Activated CD4-positive, alpha-beta T cell treated with anti-CD3 and anti-CD28 coated beads, Interleukin-2, amount 50 U/mL, for 1 hour (primary cell): ENCODE measurements at places on chromosomes 3 and 15.

GRCh38 chr3:139715166-139715565 lies 37.4 kb upstream of the NMNAT3 start:
- DNase-seq: no peak

DNA sequence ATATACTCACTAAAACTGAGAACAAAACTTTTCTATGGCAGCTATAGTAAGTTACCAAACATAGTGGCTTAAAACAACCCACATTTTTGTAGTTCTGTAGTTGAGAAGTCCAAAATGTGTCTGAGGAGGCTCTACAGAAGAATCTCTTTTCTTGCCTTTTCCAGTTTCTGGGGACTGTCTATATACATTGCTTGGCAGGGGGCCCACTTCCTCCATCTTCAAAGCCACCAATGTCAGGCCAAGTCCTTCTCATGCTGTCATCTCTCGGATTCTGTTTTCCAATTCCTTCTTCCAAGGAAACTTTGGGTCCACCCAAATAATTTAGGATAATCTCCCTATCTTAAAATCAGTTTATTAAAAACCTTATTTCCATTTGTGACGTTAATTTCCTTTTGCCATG lies 92.7 kb downstream of the DLG1 start:
- DNase-seq: no peak

DNA sequence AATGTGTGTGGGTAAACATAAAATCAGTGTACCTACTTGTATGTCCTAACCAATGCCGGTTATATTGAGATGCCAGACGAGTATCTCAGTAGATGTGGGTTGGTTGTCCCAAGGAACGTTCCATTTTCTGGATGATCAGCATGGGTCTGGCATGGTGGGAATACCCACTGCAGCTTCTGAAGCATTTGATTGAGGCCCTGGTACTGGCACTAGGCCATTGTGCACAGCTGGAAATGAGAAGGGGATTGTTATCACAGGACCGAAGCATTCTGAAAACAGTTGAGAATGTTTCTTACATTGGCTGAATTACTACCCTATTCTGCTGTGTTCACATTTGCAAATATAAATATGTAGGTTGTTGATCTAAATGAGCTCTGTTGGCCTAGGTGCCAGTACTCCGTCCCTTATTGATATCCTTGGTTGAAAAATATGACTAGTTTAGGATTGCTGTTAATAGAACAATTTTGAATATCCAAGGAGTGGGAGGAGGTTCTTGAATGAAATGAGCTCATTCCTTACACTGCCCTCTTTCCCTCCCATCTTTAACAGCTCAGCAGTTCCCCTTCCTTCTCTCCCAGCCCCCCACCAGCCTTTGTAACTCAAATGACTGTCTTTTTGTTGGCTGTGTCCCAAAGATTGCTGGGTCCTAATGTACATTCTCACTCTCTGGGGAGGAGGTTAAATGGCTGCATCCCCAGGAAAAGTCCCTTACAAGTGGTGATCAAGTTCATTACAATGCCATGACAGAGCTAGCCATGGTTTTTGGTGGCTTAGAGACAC lies 293.3 kb upstream of the TPM1 start:
- no peak for DNase-seq

- DNase-seq: no peak
Observed at GRCh38 chr15:92681141-92681631, 25.6 kb upstream of the FAM174B start.

DNA sequence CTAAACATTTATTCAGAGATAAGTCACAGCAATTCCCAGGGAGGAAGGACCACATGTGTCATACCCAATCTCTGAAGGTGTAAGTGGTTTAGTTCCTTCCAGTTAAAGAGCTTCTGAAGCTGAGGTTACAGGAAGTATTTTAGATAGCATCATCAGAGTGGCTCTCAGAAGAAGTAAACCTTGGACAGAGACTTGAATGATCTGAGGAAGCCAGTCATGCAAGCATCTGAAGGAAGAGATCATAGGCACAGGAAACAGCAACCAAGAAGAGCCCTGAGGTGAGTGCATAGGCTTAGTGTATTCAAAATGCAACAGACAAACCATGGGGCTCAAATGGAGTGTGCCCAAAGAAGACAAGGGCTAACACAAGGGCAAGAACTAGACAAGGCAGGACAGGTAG lies 210.3 kb downstream of the ULK4 start:
- no peak for DNase-seq

GRCh38 chr3:152737021-152737908 lies 97.7 kb upstream of the P2RY1 start:
- DNase-seq: no peak

- no peak for DNase-seq
Observed at GRCh38 chr3:49940667-49941249, 808 bp downstream of the RBM6 start.

DNA sequence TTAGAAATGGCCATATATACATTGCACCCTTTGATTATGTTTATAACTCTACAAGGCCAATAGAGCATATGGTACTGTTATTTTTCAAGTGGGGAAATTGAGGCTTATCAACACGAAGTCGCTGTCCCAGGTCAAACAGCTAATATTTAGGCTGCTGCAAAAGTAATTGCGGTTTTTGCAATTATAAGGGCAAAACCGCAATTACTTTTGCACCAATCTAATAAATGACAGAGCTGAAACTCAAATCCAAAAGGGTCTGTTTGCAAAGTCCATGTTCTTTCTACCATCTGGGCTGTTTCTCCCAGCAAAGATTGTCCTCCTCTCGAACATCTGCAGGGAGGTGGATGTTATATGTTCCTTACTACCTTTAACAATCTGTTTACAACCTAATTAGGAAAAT lies 147.2 kb downstream of the CADPS start:
- no peak for DNase-seq

DNA sequence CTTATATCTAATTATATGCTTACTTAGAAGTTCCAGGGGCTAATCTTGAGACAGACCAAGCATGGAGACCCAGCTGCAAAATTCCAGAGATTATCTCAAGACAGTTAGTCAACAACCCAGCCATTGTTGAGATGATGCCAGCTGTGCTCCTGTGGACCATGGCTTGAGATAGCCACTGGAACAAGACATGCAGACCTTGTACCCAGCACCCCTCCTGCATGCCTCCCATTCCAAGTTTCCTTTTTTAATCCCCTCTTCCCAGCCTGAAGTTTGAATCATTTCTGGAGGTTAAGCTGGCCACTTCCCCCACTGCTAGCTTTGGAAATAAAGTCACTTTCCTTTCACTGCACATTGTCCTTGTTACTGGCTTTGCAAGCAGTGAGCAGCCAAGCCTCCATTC lies 53.8 kb downstream of the IMPG2 start:
- DNase-seq: no peak

DNA sequence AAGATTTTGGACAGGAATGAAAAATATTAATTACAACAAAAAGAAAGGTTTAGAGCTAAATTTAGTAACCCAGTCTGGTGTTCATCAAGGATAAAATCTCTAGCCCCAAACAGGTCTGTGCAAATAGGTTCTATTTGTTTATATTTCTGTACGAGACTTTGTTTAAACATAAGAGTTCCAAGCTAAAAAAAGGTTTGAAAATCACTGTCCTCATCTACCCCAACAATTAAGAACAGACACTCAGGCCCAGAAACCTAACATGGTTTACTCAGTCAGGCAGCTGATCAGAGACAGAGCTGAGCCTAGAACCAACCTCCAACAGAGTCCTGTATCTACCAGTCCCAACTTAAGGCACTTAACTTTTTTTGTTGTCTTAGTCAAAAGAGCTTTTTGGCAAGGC lies 49.3 kb downstream of the SNX4 start:
- DNase-seq: no peak
